ENCODE measurements at places on chromosomes 3 and 15.

GRCh38 chr15:94968133-94968532 is 736.8 kb downstream of the MCTP2 start:
- no peak for DNase-seq

GRCh38 chr15:40263024-40263754 is 19.7 kb downstream of the ANKRD63 start:
- no peak for DNase-seq

- DNase-seq = no peak
These were observed 28.2 kb downstream of the CLEC3B start for GRCh38 chr3:45054196-45054857.

DNA sequence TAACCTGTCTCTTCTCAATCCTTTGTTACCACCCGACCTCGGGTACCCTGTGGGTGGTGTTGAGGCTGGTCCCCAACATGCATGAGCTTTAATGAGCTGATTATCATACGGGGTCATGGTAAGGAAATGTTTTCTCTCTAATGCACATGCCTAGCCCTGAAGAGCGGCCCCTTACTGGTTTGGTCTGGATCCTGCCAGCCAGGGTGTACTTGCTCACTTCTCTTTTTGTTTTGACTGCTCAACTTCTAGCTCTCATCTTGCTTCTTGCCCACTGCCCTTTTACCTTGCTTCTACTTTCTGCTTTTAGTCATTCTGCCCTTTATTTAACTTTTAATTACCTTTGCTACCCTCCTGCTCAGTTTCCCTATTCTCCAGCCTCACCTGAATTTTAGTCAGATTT is 44.3 kb upstream of the ACAD9 start:
- DNase-seq = no peak

DNA sequence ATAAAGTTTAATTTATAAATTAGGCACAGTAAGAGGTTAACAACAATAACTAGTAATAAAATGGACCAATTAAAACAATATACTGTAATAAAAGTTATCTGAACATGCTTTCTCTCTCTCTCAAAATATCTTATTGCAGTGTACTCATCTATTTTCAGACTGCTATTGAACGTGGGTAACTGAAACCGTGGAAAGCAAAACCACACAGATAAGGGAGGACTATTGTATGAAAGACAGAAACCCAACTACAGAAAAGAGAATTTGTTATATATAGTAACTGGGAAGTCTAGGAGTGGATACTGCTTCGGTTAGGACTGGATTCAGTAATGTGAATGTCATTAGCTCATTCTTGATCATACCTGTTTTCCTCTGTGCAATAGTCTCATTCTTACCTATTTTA is 119.3 kb upstream of the DAZL start:
- DNase-seq = no peak

- no peak for DNase-seq
These were observed 64.8 kb upstream of the SGO1 start for GRCh38 chr3:20250786-20251185.

DNA sequence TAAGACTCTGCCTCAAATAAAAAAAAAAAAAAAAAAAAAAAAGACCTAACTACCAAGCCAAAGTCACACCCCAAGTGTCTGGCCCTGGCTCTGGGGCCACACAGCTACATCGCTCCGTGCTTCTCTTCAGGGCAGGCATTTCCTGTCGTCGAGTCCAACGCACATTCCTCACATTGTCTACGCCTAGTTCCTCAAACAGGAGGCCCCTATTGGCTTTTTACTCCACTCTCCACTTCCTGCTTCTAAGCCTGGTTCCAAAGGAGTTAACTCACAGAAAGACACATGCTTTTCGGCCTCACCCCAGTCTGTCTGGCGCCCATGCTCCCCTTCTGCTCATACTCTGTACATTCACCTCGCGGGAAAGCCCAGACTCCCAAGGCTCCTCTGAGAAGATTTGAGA is 28.8 kb downstream of the KNG1 start:
- no peak for DNase-seq
